Omental fat pad (tissue), 4 donors: ENCODE measurements at places on chromosomes 4 and X. TPM values are rescaled to one million over a fixed set of nuclear protein-coding genes. Genes with fewer than 3 reads are reported as not detected.

DNA sequence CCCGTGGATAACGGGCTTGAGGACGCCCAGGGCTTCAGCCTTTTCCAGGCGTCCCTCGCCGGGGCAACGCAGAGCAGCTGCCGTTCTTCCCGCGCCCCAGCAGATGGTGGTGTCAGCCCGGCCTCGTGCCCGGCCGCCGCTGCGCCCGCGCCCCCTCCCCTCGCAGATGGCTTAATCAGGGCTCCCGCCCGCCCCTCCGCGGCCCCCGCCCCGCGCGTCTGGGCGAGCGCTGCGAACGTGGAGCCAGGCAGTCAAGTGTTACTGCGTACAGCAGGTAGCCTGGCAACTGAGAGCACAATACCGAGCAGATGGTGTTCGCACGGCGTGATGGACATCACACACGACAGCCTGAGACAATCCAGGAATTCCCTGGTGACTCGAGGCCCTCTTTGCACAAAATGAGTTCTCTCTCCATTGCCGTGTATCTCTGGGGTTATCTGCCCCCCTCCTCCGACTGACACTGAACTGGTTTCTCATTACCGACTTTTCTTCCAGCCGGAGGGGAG, 69.3 kb downstream of the MGST2 start:
- peak; percentile 60 for DNase-seq

DNA sequence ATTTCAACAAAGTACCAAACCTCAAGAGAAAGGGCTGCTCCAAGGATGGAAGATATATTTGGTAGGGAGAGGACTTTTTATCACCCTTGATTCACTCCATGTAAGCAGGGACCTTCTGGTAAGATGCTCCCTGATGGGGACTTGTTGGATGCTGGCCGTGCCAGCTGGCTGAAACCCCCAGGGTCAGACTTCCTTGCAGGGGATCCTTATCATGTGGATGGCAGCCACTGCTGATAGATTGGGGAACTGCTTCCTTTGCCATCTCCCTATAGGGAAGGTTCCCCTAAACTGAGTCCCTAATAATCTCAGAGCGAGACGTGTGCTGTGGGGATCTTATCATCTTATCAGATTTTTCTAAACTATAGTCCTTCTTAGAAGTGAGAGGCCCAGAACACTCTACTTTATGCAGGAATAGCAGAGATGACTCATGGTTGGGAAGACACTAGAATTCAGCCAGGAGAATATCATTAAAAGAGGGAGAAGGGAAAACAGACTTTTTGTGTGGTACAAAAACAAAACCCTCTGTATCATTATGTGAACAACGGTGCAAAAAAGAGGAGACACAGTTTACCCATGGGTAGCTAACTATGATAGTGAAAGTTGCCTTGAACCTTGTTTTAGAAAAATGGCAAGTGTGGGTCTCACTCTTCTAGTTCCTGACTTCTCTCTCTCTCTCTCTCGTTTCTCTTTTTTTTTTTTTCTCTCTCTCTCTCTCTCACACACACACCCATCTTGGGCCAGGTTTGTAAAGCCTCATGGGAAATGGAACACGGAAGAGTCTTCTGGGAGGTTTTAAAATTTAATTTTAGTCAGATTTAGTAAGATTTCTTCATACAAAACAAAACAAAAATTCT, 16.1 kb downstream of the RHOH start:
- DNase-seq = no peak

GLUD2 gene
- total RNA-seq = 4.0 TPM

UBA6 gene
- total RNA-seq = 81.3 TPM

- DNase-seq = no peak
Observed at GRCh38 chr4:16729336-16729735, 169.1 kb downstream of the LDB2 start.

SH2D1A gene
- total RNA-seq = 3.5 TPM

- DNase-seq = no peak
Observed at GRCh38 chrX:19698122-19698521, 182.8 kb upstream of the MAP3K15 start.

DNA sequence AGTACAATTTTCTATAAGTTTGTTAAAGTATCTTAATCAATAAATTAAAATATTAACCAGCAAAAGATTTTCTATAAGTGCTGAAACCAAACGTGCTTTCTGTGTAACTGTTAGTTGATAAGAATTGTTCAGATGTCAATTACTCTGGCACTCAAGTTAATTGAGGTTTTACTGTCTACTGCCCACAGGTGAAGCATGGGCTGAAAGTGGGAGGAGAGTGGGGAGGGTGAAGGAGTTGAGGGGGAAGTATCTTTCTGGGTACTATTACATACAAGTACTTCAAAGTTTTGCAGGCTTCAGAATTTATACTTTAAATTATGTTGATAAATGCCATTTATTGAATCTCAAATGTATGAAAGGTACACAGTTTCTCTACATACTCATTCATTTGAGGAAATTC, 19.1 kb upstream of the CXCL3 start:
- DNase-seq = no peak

- DNase-seq = no peak
Observed at GRCh38 chrX:153593811-153594500, 5.0 kb downstream of the CCNQ start.

- DNase-seq = no peak
Observed at GRCh38 chrX:49071877-49072711, 1.7 kb downstream of the PRAF2 start.

DNA sequence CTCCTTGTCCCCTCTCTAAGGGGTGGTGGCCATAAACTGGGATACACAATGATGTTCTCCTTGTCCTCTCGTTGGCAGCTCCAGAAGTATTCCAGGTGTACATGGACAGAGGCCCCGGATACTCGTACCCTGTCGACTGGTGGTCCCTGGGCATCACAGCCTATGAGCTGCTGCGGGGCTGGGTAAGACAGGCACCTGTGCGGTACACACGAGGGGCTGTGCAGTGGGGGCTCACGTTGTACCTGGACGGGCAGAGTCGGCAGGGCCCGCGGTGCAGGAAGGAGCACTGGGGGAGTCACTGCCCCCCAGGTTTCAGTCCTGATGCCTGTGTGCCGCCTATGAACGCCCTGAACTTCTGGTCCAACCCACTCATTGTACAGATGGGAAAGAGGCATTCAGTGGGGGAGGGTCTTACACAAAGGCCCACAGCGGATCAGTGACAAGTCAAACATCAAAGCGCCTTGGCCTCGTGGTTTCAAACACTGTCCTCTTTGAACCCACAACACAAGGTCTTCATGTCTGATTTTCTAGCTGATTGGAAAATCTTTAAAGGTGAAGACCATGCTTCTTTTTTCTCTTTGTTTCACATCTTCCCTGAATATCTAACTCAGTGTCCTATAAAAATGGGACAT, 261.6 kb downstream of the EVC2 start:
- no peak for DNase-seq

- no peak for DNase-seq
Observed at GRCh38 chr4:119221412-119221811, 8.9 kb downstream of the USP53 start.

DNA sequence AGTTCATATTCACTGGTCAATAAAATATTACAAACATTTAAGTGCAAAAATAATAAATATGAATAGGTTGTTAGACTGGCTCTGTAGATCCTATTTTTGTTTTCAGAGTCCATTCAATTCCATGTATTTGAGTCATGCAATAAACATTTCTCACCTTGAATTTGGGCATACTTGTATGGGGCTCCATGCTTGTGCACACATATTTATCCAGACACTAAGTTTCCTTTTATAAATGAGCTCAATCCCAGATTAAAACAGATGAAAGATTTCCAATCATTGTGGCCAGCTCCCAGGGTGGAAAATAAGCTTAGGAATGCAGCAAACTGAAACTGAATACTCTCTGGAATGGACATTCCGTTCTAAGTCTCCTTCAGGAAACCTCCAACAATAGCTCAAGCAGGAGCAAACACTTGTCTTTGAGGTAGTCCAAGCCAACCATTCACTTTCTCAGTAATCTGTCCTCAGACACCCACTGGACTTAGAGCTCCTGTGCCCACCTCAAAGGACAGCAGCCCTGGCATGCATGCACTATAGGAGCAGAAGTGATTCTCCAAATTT, 16.4 kb downstream of the DMD start:
- DNase-seq = no peak

CLGN gene
- total RNA-seq = 0.48 TPM

EBP gene
- 18.9 TPM for total RNA-seq

GRCh38 chr4:122602277-122603142, 18.4 kb downstream of the IL21 start:
- DNase-seq = no peak
